ENCODE measurements at places on chromosomes 4 and X.

GRCh38 chrX:81957900-81958545 lies 756.1 kb downstream of the SH3BGRL start:
- DNase-seq: peak; percentile 25

DNA sequence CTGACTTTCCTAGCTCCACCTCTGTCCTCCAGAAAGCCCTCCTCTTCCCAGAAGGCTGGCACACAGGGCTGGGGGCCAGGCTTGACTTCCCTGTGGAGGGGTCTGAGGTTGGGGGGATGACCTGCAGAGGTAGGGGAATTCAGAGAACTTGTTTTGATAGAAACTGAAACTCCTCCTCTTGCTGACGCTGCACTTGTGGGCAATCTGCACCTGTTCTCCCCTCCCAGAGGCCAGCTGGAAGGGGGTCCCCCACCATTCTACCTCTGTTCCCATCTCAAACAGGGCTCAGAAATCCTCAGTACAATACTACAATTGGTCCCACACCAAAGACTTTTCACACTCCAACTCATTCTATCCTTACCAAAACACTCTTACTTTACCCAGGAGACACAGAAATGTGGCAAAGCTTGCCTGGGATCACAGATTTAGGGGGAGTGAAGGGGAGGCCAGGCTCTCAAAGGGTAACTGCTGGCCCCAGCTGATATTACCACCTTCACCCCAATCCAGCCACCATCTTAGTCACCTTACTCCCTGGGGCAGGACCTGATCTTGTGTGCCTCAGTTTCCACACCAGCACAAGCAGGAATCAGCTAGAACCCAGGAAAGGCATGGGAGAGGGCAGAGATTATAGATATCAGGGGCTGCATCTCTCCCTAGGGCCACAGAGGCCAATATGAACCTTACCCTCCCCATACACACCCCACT lies 18.5 kb downstream of the OTUD5 start:
- DNase-seq: peak; percentile 79

DNA sequence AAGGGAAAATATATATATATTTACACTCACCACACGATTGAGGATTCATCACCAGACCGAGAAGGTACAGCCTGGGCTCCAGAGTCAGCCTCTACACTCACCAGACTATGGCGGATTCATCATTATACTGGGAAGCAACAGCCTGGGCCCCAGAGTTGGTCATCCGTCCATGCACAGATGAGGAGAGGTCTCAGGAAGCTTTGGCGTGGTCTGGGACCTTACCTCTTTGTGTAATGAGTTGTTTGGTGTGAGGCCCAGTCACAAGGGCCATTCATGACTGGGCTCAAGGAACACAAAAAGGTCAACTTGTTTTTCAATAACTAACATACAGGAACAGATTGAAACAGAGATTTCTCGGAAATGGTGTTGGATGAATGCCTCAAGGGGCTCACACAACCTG lies 926.1 kb downstream of the FAM133A start:
- no peak for DNase-seq

- DNase-seq: no peak
Observed at GRCh38 chr4:147071209-147071740, 125.6 kb upstream of the TTC29 start.

- DNase-seq: no peak
Observed at GRCh38 chrX:113514906-113515305, 674.3 kb upstream of the AMOT start.

DNA sequence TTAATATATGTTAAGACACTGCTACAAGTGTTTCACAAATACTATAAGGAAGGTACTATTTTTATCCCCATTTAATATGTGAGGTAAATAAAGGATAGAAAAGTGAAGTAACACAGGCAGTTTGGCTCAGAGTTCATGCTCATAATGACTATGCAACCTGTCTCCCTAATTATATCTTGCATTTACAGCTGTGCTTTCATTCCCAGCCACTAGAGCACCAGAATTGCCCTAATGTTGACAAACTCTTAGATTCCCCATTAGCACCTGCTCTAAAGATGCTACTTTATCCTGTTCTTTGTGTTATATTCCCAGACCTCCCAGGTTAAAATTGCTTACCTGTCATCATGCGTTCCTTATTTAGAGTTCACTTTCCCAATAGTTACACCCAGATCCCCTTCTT lies 833.6 kb downstream of the CCSER1 start:
- DNase-seq: no peak

GRCh38 chr4:59094505-59094904 lies 1984.3 kb upstream of the IGFBP7 start:
- DNase-seq: no peak

DNA sequence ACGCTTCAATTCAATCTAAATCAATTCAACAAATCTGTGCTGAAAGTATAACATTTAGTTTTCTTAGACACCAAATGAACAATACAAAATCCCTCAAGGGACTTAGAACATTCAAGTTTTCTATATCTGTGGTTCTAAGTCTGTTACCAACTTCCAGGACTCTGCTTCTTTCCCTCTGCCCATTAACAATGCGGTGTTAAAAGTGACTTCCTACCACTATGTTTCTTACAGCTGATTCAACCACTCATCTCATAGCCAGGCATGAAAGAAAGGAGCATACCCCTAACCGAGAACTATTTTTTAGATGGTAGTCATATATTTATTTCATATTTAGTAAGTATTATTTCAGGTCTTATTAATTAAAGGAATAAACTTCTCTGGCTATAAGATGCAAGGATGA lies 38.9 kb downstream of the PPA2 start:
- DNase-seq: no peak

- DNase-seq: no peak
Observed at GRCh38 chr4:14908635-14909034, 93.6 kb upstream of the CPEB2 start.

GRCh38 chr4:16760617-16761363 lies 137.7 kb downstream of the LDB2 start:
- no peak for DNase-seq

DNA sequence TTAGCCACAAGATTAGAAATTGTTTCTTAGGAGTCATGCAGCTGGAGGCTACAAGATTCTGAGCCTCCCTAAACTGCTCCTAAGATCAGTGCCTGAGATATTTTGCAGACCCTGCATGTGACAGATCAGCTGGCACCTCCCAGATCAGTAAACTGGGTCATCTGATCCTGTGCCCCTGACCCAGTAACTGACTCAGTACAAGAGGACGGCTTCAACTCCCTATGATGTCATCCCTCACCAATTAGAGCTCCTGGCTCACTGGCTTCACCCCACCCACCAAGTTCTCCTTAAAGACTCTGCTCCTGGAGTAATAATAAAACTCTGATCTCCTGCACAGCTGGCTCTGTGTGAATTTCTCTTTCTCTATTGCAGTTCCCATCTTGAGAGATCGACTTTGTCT lies 45.4 kb upstream of the PNPLA4 start:
- DNase-seq: no peak

- no peak for DNase-seq
Observed at GRCh38 chr4:173418639-173419038, 19.7 kb upstream of the SCRG1 start.

- DNase-seq: no peak
Observed at GRCh38 chr4:11585506-11585905, 156.8 kb upstream of the HS3ST1 start.

- DNase-seq: no peak
Observed at GRCh38 chr4:150464523-150464922, 117.4 kb upstream of the MAB21L2 start.
